ENCODE measurements at places on chromosomes 5 and 9. TPM values are rescaled to one million over a fixed set of nuclear protein-coding genes. Genes with fewer than 3 reads are reported as not detected.

DNA sequence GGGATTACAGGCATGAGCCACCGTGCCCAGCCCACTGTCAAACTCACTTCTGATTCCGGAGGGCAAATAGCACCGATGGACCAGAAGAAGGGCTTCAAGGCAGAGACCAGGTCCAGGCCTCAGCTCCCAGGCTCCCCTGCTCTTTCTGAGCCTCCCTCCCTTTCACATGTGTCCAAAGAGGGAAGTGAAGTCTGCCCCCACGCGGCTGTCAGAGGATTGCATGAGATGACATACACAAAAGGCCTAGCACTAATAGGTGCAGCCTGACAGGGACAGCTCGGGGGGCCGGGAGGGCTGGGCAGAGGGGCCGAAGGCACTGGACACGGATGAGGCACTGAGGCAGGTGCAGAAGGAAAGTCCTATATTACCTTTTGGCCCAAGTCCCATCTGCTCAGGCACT lies 16.1 kb downstream of the FBP1 start:
- H3K4me1 ChIP-seq: no peaks in the 10 kb centered on the region
- no peak overlapping the region for H3K4me3 ChIP-seq
- no peak for DNase-seq
- no peaks in the 10 kb centered on the region for H3K36me3 ChIP-seq
- peaks cover 4% of the 10 kb centered on the region for H3K27me3 ChIP-seq

Gene ODF2
- polyA plus RNA-seq: 20.0 TPM

DNA sequence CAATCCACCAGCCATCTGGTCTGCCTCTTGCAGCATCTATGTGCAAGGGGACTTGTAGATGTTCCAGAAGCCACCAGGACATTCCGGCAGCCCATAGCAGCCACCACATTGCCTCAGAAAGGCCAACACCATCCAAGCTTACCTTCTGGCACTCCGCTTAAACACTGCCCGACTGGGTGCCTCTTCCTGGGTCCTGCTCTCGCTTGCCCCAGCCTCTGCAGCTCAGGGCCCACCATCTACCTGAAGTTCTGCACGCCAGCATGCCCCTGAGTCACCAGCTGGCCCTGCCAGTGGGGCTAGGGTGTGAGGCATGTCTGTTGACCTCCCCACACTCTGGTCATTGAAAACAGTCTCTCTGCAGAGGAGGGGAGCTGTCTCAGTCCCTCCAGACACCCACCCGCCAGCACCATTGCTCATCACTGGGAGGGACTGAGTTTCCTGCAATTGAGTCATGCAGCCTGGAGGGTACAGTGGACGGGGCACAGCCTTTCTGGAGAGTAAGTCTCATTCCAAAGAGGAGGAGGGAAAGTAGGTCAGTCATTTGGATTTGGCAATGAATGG lies 16.9 kb upstream of the COL5A1 start:
- H3K27ac ChIP-seq: no peak overlapping the region
- H3K4me3 ChIP-seq: no peak overlapping the region
- H3K36me3 ChIP-seq: no peaks in the 10 kb centered on the region
- no peak for DNase-seq
- no peaks in the 10 kb centered on the region for H3K4me1 ChIP-seq

Gene ESM1
- polyA plus RNA-seq: not detected

- DNase-seq: no peak
- H3K4me3 ChIP-seq: no peak overlapping the region
- no peaks in the 10 kb centered on the region for H3K27me3 ChIP-seq
These were observed 112.5 kb downstream of the FAM174A start for GRCh38 chr5:100647461-100648230.

Gene NR4A3
- 1.6 TPM for polyA plus RNA-seq

Gene C9orf78
- polyA plus RNA-seq: 122 TPM

Gene PCDHB12
- not detected for polyA plus RNA-seq

Gene SPATA31D1
- not detected for polyA plus RNA-seq
